ENCODE measurements at places on chromosomes 2 and 18.

GRCh38 chr2:151097895-151098294 lies 163.8 kb downstream of the RBM43 start:
- DNase-seq, result no peak

DNA sequence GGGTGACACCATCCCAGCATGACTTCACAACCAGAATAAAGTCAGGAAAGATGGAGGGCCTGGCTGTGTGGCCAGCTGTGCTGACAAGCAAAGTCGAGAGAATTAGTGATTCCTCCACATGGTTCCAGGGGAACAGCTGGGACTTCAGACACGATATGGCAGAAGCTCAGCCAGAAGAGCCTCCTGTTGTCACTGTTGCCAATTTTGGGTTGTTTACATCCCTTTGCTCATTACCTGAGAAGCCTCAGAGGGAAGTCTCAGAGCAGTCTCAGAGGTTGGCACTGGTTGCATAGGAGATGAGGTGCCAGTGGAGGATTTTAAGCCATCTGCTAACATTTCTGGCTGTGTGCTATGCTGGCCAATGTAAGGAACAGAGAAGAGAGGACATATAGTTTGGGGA lies 16.0 kb downstream of the LINC00305 start:
- DNase-seq, result no peak

- no peak for DNase-seq
These were observed 135.4 kb downstream of the COL6A3 start for GRCh38 chr2:237278568-237278967.

- no peak for DNase-seq
These were observed 113.7 kb downstream of the ZEB2 start for GRCh38 chr2:144405982-144406788.
